ENCODE measurements at places on chromosomes 2 and 18. TPM values are rescaled to one million over a fixed set of nuclear protein-coding genes. Genes with fewer than 3 reads are reported as not detected.

The DSEL gene
- 0.05 TPM for total RNA-seq

- no peak for DNase-seq
- H3K27me3 ChIP-seq, result no peaks in the 10 kb centered on the region
Observed at GRCh38 chr2:78132391-78133370, 610.5 kb upstream of the LRRTM4 start.

DNA sequence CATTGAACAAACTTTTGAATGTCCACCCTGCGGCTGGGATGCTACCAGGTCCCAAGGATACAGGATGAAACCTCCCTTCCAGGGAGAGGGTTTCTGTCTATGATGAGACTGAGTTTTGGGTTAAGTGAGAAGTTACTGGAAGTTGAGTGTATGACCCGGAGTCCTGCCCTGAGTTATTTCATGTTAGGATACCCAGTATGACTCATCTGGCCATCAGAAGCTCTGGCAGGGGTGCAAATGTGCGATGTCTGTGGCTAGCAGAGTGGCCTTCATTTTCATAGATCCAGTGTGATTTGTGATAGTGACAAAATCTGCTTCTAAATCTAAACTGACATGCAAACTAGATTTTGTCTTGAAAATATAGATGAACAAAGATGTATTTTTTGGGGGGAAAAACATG lies 55.3 kb downstream of the KCTD1 start:
- no peaks in the 10 kb centered on the region for H3K27me3 ChIP-seq
- H3K4me1 ChIP-seq, result peaks cover 25% of the 10 kb centered on the region
- H3K36me3 ChIP-seq, result no peaks in the 10 kb centered on the region
- DNase-seq, result no peak

- H3K4me3 ChIP-seq, result no peak overlapping the region
- H3K36me3 ChIP-seq, result no peaks in the 10 kb centered on the region
- no peaks in the 10 kb centered on the region for H3K4me1 ChIP-seq
- H3K27ac ChIP-seq, result no peak overlapping the region
Observed at GRCh38 chr18:79486356-79487182, 90.8 kb downstream of the NFATC1 start.

- H3K36me3 ChIP-seq, result no peaks in the 10 kb centered on the region
- no peak overlapping the region for H3K4me3 ChIP-seq
- H3K27ac ChIP-seq, result no peak overlapping the region
- DNase-seq, result no peak
Observed at GRCh38 chr2:206869824-206870495, 69.4 kb upstream of the CPO start.

DNA sequence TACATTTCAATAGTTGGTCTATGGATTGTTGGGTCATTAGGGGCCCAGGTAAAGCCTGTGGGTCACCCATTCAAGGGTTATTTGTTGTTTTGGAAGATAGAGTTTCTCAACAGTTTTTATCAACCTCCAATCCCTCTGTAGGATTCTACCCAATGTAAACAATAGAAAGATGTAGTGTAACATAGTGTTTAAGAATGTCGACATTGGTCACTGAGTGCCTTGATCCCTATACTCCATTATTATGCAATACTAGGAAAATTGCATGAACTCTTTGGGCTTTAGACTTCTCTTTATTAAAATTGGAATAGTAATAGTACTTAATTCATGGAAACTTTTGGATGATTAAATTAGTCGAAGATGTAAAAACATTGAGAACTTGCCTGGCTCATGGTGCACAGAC lies 292.1 kb downstream of the GPD2 start:
- no peak overlapping the region for H3K4me3 ChIP-seq
- H3K27me3 ChIP-seq, result no peaks in the 10 kb centered on the region
- H3K27ac ChIP-seq, result no peak overlapping the region
- no peaks in the 10 kb centered on the region for H3K4me1 ChIP-seq
